ENCODE measurements at places on chromosomes 2 and 18. TPM values are rescaled to one million over a fixed set of nuclear protein-coding genes. Genes with fewer than 3 reads are reported as not detected.

SLC19A3 gene
- 1.2 TPM for total RNA-seq

POU3F3 gene
- total RNA-seq, result not detected

SPRED2 gene
- total RNA-seq, result 5.7 TPM

CHAC2 gene
- 1.6 TPM for total RNA-seq

EPHA4 gene
- total RNA-seq, result 11.0 TPM

CIB4 gene
- not detected for total RNA-seq

SCTR gene
- total RNA-seq, result not detected

ATOH8 gene
- total RNA-seq, result 0.39 TPM

C2orf66 gene
- total RNA-seq, result 0.11 TPM

XDH gene
- 0.11 TPM for total RNA-seq

SRD5A2 gene
- not detected for total RNA-seq

POTEE gene
- total RNA-seq, result not detected

MYO7B gene
- under 0.01 TPM for total RNA-seq

ALPG gene
- total RNA-seq, result under 0.01 TPM

LCT gene
- not detected for total RNA-seq

SPR gene
- 21.2 TPM for total RNA-seq

RIT2 gene
- total RNA-seq, result not detected

DAPL1 gene
- not detected for total RNA-seq

CCDC121 gene
- 2.0 TPM for total RNA-seq

TXNDC2 gene
- not detected for total RNA-seq

MEP1B gene
- total RNA-seq, result 0.11 TPM

PLCL1 gene
- total RNA-seq, result 0.11 TPM

TGFA gene
- total RNA-seq, result 3.1 TPM

RSAD2 gene
- total RNA-seq, result not detected

UGT1A5 gene
- total RNA-seq, result 0.22 TPM

GALNT3 gene
- total RNA-seq, result 13.7 TPM

C1GALT1C1L gene
- 1.3 TPM for total RNA-seq

PDE11A gene
- under 0.01 TPM for total RNA-seq

KCNS3 gene
- 0.11 TPM for total RNA-seq

FBXO48 gene
- total RNA-seq, result 0.33 TPM

HOXD9 gene
- total RNA-seq, result not detected

C1QL2 gene
- total RNA-seq, result not detected

Measured in placental epithelial cell (primary cell).